ENCODE measurements at places on chromosomes 6 and 20.
A peak's percentile ranks its signal among the peaks of the same experiment; 100 is the strongest.

DNA sequence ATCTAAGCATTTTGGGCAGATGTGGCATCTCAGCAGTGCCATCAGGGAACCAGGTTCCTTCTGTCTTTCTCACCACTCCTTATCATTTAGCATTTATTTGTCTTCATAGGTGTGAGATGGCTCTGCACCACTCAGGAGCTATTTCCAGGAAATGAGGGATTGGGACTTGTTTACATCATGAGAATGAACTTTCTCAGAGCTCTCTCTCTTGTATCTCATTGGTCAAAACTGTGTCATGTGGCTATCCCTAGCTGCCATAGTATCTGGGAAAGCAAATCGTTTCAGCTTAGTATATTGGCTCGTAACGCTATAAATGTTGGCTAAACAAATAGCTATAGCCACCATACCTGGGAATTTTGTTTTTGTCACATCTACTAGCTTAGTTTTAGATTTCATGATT lies 23.8 kb downstream of the PLCB4 start:
- no peak for DNase-seq

DNA sequence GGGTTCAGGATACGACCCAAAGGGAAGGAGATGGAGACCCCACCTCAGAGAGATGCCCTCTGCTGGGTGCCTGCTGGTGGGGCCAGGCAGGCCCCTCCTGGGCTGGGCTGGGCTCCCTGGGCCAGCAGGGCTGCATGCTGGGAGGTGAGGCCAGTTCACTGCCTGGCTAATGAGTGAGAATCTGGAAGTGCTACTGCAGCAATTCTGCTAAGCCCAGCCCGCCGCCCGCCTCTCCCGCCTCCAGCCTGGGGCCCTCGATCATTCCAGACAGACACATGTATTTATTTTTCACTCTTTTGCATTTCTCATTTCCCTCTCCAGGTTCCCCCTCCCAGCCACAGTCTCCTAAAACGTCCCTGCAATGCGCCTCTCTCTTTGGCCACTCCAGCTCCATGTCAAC lies 79.6 kb downstream of the CDH22 start:
- DNase-seq, result no peak

DNA sequence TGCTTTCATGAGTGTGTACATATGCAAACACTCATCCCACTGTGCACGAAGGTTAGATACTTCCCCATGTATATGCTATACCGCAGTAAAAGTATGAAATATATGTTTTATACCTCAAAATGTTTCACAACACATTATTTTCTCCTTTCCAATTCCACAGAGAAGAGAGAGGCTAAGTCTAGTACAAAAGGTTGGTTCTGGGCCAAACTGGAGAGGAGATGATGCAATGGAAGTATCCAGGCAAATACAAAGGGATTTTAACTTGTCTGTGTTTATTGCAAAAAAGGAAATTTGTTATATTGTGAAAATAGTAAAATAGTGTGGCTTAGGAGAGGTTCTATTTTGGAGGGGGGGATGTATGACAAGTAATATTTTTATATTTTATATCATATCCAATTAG lies 112.6 kb downstream of the PLCB1 start:
- peak; percentile 28 for DNase-seq

DNA sequence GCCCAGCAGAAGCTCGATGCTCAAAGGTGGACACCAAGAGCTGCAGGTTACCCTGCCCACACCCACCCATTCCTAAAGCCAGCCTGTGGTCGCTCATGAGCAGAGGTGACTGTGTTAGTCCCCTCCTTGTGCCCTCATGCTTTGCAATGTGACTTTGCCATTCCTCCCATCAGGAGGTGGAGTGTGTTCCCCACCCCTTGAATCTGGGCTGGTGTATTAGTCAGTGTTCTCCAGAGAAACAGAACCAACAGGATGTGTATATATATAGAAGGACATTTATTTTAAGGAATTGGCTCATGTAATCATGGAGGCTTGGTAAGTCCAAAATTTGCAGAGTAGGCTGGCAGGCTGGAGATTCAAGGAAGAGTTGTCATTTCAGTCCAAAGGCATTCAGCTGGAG lies 54.4 kb upstream of the RNF24 start:
- peak; percentile 40 for DNase-seq

GRCh38 chr6:89146718-89147700 lies 1.2 kb downstream of the PM20D2 start:
- peak; percentile 39 for DNase-seq

- DNase-seq, result no peak
These were observed 46.0 kb upstream of the NXT1 start for GRCh38 chr20:23304616-23305015.

DNA sequence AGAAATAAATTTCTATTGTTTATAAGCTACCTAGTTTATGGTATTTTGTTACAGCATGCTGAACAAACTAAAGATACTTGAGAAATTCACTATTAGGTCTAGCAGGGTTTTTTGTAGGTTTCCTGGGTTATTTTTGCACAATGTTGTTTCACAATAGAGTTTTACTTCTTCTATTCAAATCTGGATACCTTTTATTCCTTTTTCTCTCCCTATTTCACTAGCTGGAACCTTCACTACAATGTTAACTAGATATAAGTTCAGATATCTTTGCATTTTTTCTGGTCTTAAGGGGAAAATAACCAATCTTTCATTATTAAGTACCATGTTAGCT lies 237.7 kb upstream of the CITED2 start:
- DNase-seq, result no peak

DNA sequence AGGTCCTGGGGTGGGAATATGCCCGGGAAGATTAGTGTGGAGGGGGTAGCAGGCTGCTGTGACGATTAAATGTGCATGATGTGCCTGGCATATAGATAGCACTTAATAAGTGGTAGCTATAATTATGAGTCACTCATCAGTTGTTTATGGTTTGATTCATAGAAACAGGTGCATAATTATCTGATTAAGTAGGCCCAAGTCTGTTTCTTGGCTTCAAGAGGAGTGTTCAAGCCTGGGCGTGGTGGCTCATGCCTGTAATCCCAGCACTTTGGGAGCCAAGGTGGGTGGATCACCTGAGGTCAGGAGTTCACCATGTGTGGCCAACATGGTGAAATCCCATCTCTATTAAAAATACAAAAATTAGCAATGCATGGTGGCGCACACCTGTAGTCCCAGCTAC lies 74.9 kb downstream of the QRSL1 start:
- DNase-seq, result no peak

DNA sequence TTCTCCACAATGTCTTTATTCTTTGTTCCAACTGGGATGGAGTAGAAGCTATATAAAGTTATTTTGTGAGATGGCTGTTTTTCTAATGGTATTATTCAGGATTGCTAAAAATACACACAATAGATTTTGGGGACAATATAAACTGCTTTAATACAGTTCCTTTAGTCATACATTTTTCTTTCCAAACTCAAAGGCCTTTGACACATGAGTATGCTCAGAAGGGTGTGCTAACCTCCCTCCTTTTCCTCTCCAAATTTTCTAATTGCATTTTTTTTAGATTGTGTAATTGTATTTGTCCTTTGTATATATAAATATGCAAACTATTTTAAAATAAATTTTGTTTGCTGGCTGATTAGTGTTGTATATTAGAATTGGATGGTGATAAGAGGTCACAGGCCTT lies 119.6 kb upstream of the FOXO3 start:
- no peak for DNase-seq

DNA sequence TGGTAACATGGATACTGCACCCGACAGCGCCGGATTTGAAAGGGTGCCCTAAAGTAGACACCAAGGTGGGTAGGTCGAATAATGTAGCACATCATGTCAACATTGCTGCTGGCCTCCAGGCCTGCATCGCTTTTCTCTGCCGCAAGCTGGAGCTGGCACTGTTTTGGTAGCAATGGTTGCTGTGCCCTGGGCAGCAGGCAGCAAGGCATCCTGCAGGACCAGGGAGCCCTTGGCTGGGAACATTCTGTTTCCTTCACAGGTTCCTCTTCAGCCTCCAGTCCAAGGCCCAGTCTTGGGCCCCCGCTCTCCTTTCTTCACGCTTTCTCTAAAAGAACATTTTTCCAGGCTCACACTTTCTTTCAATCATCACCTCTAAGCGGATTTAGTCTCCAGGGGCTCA lies 365.8 kb upstream of the JARID2 start:
- no peak for DNase-seq

- DNase-seq, result peak; percentile 90
These were observed 9.7 kb downstream of the MRPL14 start for GRCh38 chr6:44117397-44118128.

GRCh38 chr6:19691465-19692167 lies 145.6 kb upstream of the ID4 start:
- no peak for DNase-seq

DNA sequence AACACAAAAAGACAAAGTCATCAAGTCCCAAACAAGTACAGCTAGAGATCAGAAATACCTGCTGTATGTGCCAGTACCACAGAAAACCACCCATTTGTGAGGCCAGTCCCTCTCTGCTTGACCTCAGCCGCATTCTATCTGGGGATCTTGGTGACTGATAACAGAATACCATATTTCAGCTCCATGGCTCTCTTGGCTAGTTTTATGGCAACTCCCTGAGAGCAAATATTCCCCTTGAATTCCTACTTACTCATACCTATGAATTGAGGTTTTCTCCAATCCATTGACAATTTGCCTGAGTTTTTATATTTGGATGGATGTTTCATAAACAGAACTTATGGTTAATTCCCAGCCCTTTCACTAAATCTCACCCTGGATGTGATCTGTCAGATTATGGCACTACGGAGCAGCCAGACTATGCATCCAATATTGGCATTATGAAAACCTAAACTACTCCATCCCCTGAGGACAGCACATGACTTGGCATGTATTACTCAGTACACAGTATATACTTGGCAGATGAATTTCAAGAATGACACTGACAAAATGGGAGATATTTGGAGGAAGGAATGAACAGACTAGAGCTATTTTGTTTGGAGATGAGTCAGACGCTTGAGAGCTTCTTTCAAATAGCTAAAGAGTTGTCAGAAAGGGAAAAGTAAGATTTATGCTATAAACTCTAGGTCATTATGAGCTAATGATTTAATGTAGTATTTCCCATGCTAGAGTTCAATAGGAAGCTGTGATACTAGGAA lies 95.7 kb downstream of the PRDM1 start:
- DNase-seq, result peak; percentile 80

- DNase-seq, result no peak
These were observed 24.1 kb upstream of the HINT3 start for GRCh38 chr6:125932451-125932795.

DNA sequence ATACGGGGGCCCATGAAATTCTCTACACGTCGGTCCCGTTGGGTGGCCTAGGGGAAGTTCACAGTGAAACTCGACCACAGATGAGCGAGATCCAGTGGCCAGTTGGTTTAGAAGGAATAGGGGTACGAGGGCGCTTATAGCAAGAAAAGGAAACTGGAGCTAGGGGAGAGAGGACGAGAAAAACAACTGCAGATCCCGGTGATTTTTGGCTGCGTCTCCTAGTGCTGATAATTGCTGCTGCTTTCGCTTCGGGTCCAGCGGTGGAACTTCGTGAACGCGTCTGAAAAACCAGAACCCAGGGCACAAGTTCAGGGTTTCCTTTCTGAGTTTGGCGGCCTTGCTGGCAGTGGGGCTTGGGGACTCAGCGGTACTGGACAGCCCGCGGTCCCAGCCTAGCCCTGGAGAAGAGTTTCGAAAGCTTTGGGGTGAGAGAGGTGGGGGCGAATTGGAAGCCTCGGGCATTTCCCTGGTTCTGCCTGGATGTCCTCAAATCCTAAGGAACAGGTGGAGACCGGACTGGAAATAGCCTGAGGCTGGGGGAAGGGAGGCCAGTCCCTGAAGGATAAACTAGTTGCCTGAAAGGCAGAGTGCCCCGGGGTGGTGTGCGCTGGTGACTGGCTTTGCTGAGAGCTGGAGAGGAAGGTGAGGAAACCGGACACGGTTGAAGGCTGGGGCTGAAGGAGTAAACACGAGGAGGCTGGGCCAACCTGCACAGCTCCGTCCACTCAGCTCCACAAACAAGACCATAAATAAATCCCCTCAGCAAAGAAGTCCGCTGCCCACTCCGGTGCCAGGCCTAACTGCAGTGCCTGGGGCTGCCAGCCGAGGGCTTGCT lies 793 bp downstream of the GMPR start:
- peak; percentile 15 for DNase-seq

DNA sequence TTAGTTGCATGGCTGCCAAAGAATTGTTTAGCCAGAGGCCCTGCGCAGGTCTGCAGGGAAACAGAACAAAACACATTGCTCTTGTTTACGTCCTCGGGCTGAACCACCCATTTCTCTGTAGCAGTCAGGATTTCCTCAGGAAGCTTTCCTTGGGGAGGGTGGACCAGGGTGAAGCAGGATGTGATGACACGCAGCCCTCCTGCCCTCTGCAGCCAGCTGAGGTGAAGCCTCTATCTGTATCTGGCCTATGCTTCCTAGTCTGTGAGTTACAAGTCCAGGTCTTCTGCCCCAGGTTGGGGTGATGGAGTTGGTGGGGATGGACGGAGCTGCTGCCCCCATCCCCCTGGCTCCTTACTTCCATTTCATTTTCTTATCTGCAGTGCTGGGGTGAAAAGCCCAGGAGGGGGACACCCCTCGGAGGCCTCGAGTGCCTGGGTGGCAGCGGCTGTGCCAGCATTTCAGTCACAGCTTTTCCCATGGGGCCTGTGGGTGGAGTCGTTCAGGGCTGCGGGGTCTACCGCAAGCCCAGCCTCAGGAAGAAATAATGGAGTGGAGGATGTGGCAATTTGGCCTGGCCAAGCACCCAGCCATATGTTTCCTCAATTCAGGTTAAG lies 24.9 kb downstream of the SASH1 start:
- peak; percentile 51 for DNase-seq

DNA sequence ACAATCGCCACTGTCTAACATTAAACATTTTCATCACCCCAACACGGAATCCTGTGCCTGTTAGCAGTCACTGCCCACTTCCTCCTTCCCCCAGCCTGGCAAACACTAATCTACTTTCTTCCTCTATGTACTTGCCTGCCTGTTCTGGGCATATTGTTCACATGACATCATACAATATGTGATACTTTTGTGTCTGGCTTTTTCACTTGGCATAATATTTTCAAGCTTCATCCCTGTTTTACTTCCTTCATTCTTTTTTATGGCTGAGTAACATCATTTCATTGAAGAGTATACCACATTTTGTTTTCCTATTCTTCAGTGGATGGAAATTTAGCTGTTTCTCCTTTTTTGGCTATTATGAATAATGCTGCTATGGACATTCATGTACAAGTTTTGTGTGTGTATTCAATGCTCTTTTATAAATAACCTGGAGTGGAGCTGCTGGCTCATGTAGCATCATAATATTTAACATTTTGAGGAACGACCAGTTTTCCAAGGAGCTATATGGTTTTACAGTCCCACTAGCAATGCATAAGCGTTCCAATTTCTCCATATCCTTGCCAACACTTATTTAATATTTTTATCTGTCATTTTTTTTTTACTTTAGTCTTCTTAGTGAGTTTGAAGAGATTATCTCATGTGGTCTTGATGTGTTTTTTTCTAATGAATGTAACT lies 360.1 kb downstream of the HDGFL1 start:
- DNase-seq, result peak; percentile 11

Measured in epithelial cell of esophagus (primary cell).